GM12878 (cell line): ENCODE measurements at places on chromosomes 3 and 15.

- no peak for DNase-seq
Observed at GRCh38 chr3:98784666-98785600, 21.8 kb downstream of the ST3GAL6 start.

DNA sequence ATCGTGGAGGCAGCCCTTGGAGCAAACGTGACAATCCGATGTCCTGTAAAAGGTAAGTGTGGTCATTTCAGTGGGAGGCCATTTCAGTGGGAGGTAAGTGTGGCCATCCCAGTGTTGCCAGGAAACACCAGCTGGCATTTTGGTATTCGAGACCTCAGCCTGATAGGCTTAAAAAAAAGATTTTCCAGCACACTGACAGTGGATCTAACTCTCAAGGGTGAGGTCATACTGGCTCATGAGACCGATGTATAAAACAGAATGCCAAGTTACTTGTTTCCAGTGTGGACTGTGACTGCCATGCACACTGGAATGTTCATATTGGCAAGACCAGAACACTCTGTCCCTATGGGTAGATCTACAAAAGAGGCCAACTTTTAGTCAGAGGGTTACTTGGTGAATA lies 244.4 kb upstream of the GOLGA6L4 start:
- no peak for DNase-seq

GRCh38 chr3:192068464-192069254 lies 607.7 kb downstream of the PYDC2 start:
- DNase-seq: peak; percentile 33

DNA sequence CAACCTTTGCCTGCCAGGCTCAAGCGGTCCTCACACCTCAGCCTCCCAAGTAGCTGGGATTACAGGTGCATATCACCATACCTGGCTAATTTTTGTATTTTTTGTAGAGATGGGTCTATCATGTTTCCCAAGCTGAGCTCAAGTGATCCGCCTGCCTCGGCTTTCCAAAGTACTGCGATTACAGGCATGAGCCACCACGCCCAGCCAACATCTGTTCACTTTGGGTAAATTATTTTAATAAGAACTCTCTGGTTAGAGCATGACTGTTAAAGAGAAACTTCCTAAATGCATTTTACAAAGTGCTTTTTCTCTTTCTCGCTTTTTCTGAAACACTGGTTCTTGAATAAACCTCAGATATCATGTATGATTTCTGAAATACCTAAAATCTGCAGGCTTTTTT lies 172.5 kb downstream of the PTPRG start:
- DNase-seq: no peak

DNA sequence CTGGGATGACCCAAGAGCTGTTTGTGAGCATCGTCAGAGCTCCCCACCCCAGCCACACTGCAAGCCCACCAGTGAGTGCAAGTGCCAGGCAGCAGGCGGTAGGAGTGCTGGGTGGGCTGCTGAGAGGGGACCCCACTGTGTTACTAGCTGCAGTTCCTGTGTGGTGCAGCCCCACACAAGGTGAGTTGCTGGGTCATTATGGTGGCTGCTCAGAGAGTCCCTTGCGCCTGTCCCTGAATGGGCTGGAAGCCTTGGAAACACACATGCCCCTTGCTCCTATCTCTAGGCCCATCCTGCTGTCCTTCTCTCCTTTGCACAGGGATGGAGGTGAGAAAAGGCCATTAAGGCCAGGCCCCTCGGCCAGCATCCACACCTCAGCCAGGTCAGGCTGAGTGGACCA lies 83.7 kb downstream of the SEC22A start:
- DNase-seq: no peak

GRCh38 chr15:77416148-77416455 lies 3.8 kb downstream of the PEAK1 start:
- DNase-seq: no peak

- DNase-seq: no peak
Observed at GRCh38 chr15:56758770-56759449, 25.6 kb upstream of the ZNF280D start.

DNA sequence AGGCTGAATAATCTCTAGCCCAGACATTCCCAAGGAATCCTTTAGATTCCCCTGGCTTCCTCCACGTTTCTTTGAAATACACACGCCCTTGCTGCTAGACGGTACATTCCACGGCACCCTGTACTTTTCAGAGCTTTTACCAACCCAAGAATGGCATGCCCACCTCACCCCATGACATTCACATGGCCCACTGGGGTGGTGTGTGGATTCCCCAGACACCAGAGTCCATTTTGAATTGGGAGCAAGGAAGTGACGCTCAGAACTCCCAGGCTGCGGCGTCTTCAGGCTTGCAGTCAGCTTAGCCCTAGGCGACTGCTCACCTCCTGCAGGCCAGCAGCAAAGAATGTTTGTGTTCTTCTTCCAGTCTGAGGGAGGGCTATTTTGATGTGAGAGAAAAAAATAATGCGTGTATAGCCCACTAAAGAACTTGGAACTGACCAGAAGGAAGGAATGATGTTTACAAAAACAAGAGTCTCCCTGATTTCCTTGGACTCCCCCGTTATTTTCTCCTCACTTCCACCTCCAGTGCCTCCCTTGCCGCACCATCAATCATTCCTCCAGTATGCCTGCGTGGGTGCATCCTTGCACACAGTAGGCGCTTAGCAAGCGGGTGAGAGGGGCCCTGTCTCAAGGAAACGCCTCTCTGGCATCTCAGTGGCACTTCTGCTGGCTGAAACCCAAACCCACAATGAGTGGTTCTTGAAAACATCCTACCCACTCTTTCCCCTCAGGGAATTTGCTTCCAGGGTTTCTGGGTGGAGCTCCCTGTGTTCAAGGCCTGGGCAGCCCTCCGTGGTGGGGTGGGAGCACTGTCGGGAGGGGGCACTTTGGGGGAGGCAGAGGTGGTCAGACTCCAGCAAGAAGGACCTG lies 59.9 kb downstream of the SMAD6 start:
- no peak for DNase-seq

DNA sequence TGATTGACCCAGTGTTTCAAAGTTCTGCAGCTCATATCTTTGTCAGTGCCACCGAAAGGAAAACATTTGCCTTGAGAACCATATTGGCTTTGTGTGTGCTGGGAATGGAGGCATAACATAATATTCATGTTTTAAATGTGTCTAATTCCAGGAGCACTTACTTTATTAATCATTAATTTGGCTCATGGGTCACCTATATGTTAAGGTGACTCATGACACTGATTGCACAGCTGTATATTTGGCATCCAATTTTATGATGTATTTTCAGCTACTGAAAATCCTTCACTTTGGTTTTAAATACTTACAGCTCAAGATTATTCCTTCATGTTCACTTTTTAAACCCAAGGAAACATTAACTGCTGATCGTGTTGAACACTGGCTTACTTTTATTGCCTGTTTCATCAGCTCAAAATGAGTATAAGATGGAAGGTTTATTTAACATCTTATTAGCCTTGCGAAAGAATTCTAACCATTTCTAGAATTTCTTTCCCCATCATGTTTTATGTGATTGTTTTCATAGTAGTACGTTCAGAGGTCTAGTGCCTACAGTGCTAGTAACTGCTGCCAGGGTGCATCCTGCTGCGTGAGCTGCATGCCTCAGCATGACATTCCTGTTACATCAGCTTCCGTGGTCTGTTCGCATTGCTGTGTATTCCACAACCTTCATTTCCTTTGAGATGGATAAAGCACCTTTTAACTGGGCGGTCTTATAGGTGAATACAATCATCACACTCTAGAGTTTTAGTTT lies 63.7 kb downstream of the LRCH3 start:
- no peak for DNase-seq

GRCh38 chr3:117603097-117603496 lies 893.5 kb downstream of the TUSC7 start:
- DNase-seq: no peak

DNA sequence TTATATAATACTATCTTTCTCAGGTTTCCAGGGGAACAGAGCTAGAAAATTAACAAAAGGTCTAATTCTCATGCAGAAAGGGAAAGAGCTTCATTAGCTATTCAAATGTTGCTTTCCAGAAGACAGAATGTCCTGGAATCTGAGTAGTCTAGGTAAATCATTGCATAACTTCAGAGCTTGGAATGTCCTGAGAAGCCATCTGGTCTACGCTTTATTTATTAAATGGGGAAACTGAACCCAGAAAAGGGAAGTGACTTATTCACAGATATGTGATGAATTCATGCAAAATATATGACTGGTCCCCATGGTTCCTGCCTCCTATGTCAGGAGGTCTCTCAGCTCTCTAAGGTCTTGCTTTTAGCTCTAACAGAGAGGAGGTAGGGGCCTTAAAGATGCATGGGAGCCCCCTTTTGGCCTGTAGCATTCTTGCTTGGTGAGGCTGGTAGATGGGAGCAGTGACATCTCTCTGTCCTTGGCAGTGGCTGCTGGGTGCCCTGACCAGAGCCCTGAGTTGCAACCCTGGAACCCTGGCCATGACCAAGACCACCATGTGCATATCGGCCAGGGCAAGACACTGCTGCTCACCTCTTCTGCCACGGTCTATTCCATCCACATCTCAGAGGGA lies 99.2 kb downstream of the CEMIP start:
- DNase-seq: no peak

- DNase-seq: no peak
Observed at GRCh38 chr15:42955518-42955917, 34.9 kb upstream of the TTBK2 start.

DNA sequence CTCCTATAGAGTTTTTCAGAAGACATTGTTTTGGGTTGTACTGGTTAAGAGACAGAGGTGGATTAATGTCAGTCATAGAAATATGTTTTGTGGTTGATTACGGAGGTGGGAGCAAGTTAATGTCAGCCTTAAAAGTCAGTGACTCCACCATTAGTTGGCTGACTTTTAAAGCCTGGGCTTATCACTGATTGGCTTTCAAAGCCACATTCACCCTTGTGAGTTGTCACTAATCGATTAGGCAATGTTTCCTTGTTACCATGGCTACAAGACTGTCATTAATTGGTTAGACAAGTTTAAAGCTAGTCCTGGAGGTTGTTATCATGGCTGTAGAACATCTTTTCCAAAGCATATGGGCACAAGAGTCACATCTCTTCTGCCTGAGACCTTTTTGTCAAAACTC lies 73.0 kb downstream of the NEO1 start:
- no peak for DNase-seq

DNA sequence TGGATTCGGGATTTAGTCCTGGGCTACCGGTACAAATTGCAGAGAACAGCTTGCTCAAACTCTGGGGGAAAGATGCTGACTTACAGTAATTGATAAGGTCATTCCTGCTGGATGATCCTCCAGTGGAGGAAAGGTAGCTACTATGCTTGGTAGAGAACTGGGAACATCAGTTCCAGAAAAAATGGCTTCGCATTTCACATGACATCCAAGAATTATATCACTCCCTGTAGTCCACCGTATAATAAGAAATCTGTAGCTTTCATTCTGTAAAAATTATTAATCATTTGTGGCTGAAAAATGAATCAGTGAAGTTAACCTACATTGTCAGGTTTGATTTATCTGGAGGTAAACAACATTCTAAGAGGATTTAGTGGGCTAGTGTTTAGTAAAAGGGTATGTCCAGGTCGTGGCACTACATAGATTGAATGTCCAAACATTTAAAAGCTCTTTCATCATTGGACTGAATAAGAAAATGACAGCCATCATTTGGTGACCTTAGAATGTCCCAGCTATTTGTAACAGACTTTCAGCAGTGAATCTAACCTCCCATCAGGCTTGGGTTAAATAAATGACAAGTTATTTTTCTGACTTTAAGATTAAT lies 203.2 kb upstream of the TMCO5A start:
- no peak for DNase-seq

GRCh38 chr3:174859756-174860155 lies 622 bp downstream of the NAALADL2 start:
- no peak for DNase-seq

- DNase-seq: no peak
Observed at GRCh38 chr3:183548262-183548769, 7.2 kb downstream of the KLHL6 start.

- no peak for DNase-seq
Observed at GRCh38 chr15:51499379-51499976, 123.1 kb downstream of the DMXL2 start.

DNA sequence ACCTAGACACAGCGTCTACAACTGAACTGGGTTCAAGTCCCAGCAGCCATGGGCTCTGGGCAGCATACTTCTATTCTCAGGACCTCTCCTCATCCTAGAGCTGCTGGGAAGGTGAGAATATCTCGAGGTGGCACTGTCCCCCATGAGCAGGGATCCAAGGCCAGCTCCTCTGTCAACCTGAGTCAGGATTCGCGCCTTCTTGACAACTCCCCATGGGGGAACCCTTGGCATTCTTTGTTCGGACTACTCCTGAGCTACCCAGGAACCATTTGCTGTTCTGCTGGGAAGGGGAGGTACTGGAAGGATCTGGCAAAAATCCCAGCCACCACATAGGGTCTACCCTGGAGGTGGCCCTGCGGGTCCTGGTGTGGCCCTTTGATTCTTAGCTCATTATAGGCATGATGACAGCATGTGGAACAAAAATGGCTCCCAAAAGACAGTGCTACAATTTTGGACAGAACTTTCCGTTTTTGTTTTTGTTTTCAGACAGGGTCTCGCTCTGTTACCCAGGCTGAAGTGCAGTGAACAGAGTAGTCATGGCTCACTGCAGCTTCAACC lies 22.3 kb downstream of the PLXNB1 start:
- DNase-seq: no peak

- no peak for DNase-seq
Observed at GRCh38 chr3:129543156-129543790, at the start of gene H1-8. Gene H1-8 (plus strand): TSS chr3:129543175. CDS start chr3:129543219, 44 bp downstream.

DNA sequence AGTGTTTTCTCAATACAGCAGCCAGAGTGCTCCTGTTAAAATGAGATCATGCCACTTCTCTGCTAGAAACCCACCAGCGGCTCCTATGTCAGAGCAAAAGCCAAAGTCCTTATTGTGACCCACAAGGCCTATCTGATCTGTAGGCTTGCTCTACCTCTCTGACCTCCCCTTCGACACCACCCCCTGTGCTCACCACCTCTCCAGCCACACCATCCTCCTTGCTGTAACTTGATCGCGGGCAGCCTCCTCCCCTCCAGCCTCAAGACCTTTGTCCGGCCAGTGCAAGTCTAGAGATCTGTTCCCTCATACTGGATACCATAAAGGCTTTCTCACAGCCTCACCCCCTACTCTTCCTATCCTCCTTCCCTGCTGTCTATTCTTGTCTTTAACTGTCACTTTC lies 1.9 kb upstream of the IGDCC4 start:
- no peak for DNase-seq

- DNase-seq: no peak
Observed at GRCh38 chr3:138348754-138349739, 668 bp downstream of the MRAS start.

DNA sequence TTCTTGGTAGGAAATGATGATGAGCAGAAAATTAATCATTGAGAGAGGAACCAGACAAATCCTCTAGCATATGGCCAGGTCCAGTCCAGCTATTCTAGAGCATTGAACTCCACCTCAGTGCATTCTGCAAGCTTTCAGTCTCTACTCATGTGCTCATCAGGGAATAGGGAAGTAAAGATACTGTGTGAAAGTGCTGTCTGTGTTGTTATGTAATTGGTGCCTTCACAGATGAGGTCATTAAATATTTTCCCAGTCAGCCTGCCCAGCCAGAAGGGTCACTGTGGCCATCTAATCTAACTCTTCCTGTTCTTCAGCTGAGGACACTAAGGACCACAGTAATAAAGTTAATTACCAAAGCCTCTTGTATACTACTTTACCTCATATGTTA lies 28.2 kb downstream of the C3orf62 start:
- peak; percentile 12 for DNase-seq

- DNase-seq: no peak
Observed at GRCh38 chr3:189235214-189235613, 63.4 kb downstream of the TPRG1 start.
